ENCODE measurements at places on chromosomes 1 and 21. TPM values are rescaled to one million over a fixed set of nuclear protein-coding genes. Genes with fewer than 3 reads are reported as not detected.

The ZNF683 gene
- not detected for total RNA-seq

- no peak overlapping the region for H3K4me3 ChIP-seq
- DNase-seq, result no peak
- no peaks in the 10 kb centered on the region for H3K4me1 ChIP-seq
- H3K36me3 ChIP-seq, result peaks cover 11% of the 10 kb centered on the region
These were observed 149.1 kb upstream of the HP1BP3 start for GRCh38 chr1:20936216-20936615.

DNA sequence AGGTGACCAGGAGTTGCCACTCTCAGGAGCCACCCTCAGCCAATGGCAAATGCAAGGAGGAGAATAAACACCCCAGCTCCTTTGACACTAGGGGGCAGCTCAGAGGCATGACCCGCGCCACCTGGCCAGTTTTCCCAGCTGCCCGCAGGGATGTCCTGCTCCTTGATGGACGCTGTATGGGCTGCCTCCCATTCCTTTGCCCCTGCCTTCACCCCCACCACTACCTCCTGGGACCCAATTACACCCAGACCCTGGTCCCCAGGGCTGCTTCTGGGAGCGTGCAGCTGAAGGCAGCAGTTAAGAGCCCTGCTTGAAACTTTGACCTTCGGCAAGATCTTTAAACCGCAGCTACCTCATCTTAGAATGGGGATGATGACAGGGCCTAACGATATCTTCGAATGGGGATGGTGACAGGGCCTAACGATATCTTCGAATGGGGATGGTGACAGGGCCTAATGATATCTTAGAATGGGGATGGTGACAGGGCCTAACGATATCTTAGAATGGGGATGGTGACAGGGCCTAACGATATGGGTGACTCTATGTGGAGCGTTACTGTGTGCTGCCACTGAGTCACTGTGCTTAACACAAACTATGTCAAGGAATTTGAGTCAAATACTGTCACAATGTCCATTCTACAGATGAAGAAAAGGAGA, 163.0 kb upstream of the KAZN start:
- no peaks in the 10 kb centered on the region for H3K27me3 ChIP-seq
- H3K36me3 ChIP-seq, result no peaks in the 10 kb centered on the region
- no peak overlapping the region for H3K4me3 ChIP-seq
- DNase-seq, result no peak
- H3K4me1 ChIP-seq, result peaks cover 6% of the 10 kb centered on the region
- no peak overlapping the region for H3K27ac ChIP-seq

GRCh38 chr1:46618754-46619415, 2.3 kb upstream of the MOB3C start:
- H3K4me3 ChIP-seq, result no peak overlapping the region
- H3K36me3 ChIP-seq, result no peaks in the 10 kb centered on the region
- peaks cover 12% of the 10 kb centered on the region for H3K4me1 ChIP-seq
- H3K27ac ChIP-seq, result no peak overlapping the region
- DNase-seq, result no peak

DNA sequence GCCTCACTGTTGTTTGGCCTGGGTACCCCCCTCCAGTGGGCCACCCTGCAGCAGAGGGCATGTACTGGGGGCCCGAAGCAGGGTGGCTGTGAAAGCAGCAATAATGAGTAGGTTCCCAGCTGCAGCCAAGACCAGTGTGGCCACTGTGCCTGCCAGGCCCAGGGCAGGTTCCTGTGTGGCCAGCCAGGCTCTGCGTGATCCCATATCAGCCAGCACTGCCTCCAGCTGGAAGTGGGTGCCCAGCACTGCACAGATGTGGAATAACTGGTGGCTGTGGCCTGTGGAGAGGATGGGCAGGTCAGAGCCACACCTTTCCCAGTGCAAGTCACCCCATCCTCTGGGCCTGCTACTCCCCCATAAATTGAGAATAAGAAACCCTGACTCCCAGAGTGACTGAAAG, 2.1 kb downstream of the BGLAP start:
- peaks cover 26% of the 10 kb centered on the region for H3K4me1 ChIP-seq
- no peak overlapping the region for H3K4me3 ChIP-seq
- DNase-seq, result no peak
- peaks cover 3% of the 10 kb centered on the region for H3K36me3 ChIP-seq
- H3K27me3 ChIP-seq, result peaks cover 2% of the 10 kb centered on the region

All from astrocyte (in vitro differentiated cells and primary cell).